ENCODE measurements at places on chromosomes 5 and 9.

DNA sequence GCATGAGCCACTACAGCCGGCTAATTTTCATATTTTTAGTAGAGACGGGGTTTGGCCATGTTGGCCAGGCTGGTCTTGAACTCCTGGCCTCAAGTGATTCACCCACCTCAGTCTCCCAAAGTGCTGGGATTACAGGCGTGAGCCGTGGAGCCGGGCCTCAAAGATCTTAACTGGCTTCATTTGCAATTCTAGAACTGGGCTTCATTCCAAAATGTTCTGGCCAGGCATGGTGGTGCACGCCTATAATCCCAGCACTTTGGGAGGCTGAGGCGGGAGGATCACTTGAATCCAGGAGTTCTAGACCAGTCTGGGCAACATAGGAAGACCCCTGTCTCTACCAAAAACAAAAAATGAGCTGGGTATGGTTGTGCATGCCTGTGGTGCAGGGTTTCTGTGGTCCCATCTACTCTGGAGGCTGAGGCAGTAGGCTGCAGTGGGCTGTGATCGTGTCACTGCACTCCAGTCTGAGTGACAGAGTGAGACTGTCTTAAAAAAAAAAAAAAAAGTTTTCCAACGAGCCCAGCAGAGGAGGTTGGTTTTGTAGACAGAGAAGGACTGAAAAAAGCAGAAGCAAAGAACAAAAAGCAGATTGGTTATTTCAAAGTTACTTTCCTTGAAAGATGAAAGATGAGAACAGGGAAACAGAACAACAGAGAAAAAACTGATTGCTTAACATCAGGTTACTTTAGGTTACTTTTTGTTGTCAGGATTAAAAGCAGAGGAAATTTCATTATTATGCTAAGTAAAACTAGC is 78.2 kb downstream of the ANKRD55 start:
- DNase-seq = no peak

- no peak for DNase-seq
Measured at GRCh38 chr5:177588413-177588909, 3.5 kb upstream of the TMED9 start.

DNA sequence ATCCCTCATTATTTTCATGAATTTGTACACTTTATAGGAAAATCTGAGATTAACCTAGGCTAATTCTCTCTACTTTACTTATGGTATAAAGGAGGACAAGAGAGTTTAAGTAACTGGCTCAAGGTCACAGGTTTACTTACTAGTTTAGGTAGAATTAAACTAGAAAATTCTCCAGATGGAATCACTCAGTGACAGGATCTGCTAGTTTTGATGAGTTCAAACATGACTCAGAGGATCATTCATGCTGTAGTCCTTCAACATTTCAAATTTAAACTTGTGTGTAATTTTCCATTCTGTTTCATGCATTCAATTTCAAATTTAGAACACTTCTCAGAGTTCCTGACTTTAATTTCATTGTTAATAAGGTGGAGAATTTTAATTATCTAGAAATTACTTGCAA is 485.7 kb upstream of the TUSC1 start:
- DNase-seq = no peak

- DNase-seq = no peak
Measured at GRCh38 chr5:105638437-105638836, 2032.3 kb downstream of the EFNA5 start.

DNA sequence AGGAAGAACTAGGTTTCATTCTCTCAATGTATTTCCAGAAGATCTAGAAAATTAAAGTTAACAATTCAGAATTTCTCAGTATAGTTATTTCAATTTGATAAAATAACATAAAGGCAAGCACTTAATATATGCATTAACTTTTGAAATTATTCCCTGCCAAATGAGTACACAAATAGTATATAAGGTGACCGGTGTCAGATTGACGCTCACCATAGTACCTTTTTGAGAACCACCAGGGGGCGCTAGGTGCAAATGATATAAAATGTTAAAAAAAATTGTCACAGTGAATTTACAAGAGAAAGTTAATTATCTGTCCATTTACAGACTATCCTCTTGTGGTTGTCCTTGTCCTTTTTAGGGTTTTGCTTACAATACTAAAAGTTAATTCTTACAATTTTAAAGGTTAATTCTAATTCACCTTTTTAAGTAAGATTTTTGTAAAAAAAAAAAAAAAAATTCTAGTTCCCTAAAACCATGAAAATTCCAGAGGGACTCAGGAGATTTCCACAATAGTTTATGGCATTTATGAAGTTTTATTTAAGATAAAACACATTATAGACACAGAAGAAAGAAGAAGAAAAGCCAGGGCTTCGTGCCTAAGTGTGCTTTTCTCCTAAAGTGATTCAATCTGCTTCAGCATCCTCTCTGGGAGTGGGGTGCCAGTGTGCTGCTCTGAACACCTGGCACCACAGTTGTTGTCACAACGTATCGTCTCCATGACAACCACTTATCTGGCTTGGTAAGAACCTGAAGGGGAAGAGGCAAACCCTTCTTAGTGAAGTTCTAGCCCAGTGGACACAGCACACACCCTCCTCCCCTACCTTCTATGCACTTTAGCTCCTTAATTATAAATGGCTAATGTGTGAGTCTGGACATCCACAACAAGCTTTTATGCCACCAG is 1.7 kb downstream of the ADAMTS16 start:
- no peak for DNase-seq

DNA sequence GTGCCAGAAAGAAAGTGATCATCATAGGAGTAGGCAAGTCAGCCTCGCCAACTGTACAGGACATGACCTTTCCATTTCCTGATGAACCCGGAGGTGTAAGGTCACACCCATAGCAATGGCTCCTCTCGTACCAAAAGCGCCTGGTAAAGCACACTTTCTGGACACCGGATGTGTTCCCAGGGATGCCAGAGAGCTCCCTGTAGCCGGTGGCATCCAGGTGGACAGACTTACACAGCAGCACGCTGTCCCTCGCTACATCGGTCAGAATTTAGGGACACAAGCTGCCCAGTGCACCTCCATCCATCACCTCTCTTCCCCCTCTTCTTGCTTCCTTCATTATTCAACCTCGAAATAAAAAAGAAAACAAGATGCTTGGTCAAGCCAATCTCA is 105.4 kb downstream of the SYK start:
- no peak for DNase-seq

GRCh38 chr5:96855031-96855872 is 21.0 kb upstream of the ERAP2 start:
- no peak for DNase-seq

DNA sequence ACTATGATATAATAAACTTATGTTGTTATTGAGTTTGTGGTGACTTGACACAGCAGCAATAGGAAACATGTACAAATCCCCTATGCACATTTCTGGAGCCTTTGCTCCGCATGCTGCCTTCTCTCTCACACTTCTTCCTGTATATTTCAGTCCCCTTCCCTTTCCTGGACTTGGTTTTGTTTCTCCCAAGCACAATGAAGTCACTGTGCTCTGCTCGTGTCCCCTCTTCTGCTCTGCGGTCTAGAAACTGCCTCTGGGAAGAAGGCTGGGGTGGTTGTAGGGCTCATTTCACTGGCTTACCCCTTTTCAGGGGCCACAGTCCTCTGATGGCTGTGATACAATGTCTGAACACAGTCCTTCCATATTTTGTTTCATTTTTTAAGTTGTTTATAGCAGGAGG is 15.7 kb upstream of the FGD3 start:
- no peak for DNase-seq

DNA sequence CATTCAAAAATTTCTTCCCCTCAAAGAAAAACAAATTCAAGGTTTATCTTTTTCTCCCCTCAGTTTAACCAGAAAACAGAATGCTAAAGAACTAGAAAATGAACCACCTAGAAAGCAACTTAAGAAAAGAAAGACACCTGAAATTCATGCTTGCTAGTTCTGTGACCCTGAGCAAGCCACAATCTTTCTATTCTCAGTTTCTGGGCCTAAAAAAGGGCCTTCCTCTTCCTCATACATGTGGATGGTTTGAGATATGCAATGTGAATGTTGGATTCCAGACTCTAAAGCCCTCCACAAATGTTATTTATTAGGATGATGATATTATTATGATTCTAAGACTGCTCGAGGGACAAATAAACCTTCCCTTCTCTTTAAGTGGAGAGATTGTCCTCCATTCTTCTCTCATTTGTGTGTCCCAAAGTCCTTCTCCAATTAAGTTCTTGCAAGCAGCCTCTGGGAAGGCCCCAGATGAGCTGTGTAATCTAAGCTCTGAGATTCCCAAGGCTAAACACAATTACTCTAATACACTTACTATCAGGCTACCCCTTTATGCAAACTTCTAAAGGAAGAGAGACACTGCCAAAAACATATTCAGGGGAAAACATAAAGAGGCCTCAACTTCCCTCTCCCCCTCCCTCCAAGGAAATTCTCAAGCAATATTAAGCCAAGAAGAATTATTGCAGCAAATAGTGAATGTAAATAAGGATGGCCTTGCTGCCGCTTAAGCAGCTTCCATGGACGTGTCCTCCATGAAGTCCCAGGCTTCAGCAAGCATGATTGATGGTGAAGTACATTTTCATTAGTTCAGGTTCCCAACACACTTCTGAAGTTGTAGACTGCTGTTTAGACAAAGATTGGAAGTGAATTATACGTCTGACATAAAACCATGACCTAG is 80.2 kb downstream of the PRKACG start:
- DNase-seq = no peak

GRCh38 chr5:73454379-73455036 is 5.9 kb upstream of the FOXD1 start:
- no peak for DNase-seq

DNA sequence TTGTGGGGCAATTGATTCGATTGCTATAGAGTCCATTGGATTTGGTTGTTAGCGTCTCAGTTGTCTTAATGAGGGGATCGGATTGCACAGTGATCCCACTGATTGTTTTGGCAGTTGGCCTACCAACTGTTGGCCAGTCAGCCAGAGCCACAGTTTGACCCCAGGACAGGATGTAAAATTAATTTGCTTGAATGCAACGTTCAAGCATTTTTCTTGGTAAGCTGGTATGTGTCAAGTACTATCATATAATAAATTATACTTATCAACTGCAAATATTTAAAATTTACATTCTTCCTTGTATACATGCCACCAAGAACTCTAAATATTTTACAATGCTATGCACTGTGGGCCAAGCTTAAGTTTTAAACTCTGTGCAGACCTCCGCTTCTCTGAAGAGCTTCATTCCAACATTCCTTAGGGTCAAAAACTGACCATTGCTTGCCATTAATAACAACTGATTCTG is 80.4 kb upstream of the OSMR start:
- no peak for DNase-seq

DNA sequence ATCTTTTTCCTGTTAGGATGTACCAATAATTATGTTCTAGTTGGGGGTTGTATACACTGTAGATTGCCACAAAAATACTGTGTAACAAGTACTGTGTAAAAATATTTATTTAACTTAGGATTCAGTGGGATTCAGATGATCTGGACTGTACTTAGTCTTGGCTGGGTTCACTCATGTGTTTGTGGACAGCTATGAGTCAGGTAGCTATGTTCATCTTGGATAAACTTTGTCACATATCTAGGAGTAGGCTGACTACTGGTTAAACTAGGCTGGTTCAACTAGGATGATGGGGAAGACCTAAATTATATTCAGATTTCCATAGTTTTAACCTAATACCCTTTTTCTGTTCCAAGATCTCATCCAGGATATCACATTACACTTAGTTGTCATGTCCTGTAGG is 32.1 kb upstream of the TNFSF15 start:
- DNase-seq = no peak

- no peak for DNase-seq
Measured at GRCh38 chr9:108838017-108838416, 17.8 kb downstream of the ACTL7B start.

- DNase-seq = no peak
Measured at GRCh38 chr5:107455111-107455544, 215.6 kb downstream of the EFNA5 start.

DNA sequence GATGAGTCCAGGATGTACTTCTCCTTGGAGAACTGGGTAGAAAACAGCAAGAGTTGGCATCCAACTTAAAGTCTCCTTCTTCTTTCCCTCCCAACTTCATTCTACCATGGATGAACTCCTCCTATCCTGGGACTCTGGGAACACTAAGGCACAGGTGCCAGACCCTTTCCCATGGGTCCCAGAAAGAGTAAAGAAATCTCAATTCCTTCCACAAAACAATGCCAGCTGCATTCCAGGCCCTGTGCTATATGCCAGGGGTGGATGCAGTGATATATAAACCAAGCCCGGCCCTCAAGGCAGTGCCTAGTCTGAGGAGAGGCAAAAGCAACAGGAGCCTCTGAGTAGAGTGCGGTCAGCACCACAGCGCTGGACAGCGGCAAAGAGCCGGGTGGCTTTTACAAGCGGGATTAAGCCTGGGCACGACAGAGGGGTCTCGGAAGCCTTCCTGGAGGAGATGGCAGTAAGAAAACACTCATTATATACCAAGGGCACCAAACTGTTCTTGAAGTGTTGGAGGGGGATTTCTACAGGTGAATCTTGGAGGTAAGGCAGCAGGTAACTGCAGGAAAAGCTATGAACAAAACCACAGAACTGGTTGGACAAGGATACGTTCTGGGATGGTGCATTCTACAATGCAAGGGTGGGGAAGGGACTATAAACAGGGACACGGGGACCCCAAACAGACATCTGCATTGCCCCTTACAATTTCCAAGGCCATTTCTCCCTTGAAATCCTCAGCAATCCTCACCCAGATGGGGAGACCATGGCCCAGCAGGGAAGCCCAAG is 16.4 kb upstream of the TOR2A start:
- no peak for DNase-seq

DNA sequence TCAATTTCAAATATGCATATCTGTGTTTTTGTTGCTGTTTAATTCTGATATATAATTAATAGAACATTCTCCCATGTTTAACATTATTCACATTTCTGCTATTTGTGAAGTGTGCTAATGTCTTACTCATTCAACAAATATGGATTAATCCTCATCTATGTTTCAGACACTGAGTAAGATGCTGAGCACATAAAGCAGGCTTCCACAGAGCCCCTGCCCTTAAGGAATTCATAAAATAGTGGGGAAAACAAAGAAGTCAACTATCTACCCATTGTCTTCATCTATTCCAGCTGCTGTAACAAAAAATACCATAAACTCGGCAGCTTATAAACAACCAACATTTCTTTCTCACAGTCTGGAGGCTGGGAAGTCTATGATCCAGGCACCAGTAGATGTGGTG is 333.3 kb downstream of the SEMA5A start:
- no peak for DNase-seq

DNA sequence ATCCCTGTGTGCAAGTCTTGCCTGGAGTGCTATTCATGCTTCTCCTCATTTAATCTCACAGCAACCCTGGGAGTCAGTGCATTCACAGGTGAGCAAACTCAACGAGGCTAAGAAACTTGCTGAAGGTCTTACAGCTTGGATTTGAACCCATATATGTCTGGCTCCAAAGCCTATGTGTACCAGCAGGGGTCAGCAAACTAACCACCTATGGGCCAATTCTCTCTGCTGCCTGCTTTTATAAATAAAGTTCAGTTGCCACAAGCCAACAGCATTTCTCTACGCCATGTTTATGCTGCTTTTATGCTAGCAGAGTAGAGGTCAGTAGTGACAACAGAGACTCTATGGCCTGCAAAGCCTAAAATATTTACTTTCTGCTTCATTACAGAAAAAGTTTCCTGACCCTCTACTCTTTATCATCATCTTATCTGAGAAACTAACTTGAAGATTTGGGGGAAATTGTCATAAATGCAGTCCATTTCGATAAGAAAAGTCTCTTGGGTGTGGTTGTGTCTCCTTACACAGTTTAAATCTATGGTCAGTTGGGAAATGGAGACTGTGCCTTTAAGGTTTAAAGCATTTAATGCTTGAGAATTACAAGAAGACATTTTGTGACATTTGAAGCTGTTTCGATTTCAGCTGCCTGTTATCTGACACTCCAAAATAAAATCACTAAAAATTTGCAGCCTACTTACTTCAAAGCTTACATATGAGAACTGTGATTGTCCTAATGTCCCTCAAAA is 137.7 kb downstream of the PRELID2 start:
- DNase-seq = no peak

- DNase-seq = no peak
Measured at GRCh38 chr9:6113819-6114218, 98.4 kb upstream of the RANBP6 start.

Measured in esophagus squamous epithelium (tissue), 5 donors.